ENCODE measurements at places on chromosomes 2 and 18.

DNA sequence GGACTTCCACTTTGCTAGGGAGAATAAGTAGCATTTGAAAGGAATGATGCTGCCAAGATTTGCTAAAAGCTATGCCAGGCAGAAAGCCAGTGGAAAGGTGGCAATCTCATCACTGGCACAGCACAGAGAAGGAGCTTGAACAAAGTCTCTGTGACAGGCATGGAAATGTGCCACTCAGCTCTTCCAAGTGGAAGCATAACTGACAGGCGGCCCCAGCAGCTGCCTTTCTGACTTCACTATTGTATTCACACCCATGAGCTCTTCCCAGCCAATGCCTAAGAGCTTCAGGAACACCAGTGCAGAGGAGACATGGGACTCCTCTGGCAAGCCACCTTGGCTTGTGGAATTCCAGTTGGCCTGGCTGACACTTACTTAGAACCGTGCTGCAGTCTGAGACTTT is 134.6 kb upstream of the REG3G start:
- no peak for DNase-seq

DNA sequence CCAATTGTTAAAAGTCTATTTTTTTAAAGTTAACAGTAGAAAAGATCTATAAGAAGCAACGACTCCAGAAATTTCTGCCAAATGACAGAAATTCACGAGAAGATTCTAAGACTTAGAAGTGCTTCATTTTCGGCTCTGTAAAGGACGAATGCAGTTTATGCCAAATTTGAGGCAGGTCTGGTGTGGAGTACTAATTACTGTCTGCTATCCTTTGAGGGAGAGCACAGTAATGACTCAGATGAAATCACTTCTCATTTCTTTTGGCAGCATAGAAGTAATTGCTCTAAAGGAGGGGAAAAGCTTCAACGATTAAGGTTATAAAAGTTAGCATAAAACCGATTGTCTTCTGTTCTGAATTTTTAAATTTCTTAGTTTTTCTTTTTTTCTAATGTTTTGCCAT is 11.4 kb downstream of the G6PC2 start:
- DNase-seq, result no peak

GRCh38 chr2:88826399-88826798 is 134.9 kb downstream of the RPIA start:
- DNase-seq, result no peak

DNA sequence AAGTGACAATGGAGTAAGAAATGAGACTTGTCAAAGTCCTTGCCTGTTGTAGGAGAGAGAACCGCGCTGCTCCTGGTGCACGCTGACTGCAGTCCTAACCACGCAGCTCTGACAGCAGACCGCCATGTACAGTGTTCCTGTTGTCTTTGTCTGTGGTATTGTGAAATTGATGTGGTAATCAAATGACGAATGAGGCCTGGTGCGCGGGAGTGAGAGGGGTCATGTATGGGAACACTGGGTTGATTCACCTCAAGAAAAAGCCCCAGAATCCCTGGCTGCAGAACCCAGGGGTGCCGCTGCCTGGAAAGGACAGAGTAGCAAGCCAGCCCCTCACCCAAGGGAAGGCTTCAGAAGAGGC is 64.0 kb downstream of the INPP4A start:
- DNase-seq, result no peak

GRCh38 chr2:189362283-189362682 is 79.0 kb upstream of the WDR75 start:
- peak; percentile 31 for DNase-seq

GRCh38 chr18:40841467-40841866 is 1113.6 kb upstream of the PIK3C3 start:
- DNase-seq, result peak; percentile 83

Measured in fibroblast of skin of abdomen (primary cell).